ENCODE measurements at places on chromosomes 6 and 20.
A peak's percentile ranks its signal among the peaks of the same experiment; 100 is the strongest.

- DNase-seq = peak; percentile 91
These were observed 128.8 kb upstream of the PDE7B start for GRCh38 chr6:135722679-135723078.

DNA sequence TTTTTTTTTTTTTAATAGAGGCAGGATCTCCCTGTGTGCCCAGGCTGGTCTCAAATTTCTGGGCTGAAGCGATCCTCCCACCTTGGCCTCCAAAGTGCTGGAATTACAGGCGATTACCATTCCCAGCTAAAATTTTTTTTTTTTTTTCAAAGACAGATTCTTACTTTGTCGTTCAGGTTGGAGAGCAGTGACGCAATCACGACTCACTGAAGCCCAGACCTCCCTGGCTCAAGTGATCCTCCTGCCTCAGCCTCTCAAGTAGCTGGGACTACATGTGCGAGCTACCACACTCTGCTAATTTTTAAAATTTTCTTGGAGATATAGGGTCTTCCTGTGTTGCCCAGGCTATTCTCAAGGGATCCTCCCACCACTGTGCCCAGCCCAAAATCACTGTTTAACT is 58.0 kb upstream of the MYO6 start:
- peak; percentile 21 for DNase-seq

DNA sequence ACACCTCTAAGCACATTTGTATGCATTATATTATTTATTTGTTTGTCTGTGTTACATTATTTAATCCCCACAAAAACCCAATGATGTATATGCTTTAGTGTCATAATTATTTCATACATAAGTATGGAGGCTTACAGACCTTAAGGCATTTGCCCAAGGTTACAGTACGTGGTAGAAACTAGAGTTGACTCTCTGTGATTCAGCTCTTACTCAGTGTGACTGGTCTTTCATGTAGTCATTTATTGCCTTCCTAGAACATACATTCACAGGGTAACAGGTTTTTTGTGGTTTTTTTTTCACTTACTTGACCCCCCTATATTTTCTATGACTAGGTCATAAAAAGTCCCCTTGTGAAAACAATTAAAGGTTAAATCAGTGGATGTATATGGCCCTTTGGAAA is 566.8 kb downstream of the TFAP2A start:
- DNase-seq = no peak

DNA sequence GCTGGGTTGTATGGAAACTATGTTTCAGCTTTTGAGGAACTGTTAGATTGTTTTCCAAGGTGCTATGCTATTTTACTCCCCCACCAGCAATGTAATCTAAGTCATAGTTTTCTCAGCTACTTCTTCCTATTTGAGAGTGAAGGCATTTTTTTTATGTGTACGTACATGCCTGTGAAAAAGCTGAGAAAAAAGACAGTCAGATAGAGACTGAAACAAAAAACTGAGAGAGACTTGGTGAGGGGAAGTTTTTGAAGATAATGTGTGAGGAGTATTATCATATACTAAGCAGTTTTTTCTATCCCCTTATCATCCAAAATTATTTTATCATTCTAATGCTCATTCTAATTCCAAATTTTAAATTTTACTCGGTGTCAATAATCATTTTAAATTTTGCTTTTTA is 780.0 kb downstream of the BCKDHB start:
- no peak for DNase-seq

- peak; percentile 8 for DNase-seq
These were observed 41.8 kb downstream of the FARS2 start for GRCh38 chr6:5302995-5303622.

DNA sequence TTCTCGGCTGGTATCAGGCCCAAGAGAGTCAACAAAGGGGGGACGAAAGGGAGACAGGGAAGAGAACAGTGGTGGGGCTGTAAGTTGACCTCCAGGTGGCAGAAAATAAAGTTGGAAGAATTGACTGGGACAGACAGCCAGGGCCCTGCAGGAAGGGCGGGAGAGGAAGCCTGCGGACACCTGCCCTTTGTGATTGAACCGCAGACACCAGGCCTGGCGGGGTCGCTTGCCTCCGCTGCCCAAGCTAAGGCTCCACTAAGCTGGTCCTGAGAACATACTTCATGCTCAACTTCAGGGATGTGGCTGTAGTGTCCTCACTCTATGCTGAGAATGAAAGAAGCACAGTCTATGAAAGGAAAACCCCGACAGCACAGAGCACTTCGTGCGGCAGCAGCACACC is 53.8 kb downstream of the RPP40 start:
- DNase-seq = no peak

DNA sequence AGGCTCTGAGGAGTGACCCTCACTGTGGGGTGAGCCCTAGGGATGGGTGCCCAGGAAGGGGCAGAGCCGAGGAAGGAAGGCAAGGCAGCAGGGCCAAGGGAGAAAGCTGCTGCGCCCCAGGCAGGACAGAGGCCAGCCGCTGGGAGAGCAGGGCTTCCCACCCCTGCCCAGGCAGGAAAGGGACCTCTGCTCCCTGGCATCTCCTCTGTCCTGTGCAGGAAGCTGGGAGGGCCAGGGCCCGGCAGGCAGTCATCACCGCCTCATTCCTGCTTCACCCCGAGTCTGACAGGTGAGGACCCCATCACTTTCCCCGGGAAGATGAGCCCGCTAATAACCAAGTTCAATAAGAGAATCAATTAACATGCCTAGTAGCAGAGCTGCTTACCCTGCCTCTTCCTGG is 81.3 kb downstream of the EDN3 start:
- no peak for DNase-seq

DNA sequence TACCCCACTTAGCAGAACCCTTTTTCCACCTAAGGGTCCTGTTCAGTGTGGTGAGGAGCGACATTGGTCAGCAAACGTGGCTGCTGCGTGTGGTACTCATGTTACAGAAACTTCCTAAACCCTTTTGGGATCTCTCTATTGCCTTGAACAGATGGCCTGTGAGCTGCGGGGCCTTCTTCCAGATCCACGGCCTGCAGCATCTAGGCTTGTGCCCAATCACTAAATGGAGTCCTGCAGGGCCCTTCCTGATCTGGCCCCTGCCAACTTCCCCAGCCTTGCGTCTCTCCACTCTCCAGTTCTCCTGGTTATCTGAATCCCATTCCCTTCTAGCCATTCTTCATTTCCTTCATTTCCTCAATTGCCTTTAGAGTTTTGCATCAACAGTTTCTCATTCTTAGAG is 85.6 kb downstream of the PDE7B start:
- DNase-seq = no peak

GRCh38 chr20:24965065-24965919 is 16.2 kb downstream of the CST7 start:
- DNase-seq = no peak

DNA sequence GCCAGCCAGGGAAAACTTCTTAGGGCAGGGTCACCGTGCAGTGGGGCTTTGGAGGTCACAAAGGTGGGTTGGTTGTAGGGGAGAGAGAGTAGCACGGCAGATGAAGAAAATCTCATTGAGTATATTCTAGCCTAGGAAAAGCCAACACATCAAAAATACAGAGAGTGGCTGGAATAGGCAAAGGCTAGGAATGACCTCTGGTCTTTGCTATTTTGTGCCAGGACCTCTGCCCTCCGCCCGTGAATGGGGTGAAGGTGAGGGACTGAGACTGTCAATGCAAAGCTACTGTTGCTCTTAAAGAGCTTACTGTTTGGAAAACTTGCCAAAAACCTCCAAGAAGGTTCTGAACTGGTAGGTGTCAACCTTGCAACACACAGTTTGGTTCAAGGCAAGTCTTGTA is 346.7 kb downstream of the CDH26 start:
- DNase-seq = no peak

DNA sequence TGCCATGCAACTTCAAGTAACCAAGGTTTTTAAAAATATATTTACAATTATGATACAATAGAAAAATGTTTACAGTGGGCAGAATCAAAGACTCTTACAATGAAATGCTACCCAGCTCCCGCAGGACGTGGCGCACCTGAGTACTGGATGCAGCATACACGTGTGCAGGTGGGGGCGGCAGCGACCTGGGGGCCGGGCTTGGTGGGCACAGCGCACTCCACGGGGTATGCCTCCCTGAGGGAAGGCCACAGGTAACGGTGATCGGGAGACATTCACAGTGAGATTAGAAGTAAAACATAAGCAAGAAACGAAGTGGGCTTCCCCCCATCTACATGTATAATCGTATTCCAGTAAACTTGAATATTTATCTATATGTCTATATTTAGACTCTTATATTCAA is 54.2 kb downstream of the WDR27 start:
- no peak for DNase-seq

DNA sequence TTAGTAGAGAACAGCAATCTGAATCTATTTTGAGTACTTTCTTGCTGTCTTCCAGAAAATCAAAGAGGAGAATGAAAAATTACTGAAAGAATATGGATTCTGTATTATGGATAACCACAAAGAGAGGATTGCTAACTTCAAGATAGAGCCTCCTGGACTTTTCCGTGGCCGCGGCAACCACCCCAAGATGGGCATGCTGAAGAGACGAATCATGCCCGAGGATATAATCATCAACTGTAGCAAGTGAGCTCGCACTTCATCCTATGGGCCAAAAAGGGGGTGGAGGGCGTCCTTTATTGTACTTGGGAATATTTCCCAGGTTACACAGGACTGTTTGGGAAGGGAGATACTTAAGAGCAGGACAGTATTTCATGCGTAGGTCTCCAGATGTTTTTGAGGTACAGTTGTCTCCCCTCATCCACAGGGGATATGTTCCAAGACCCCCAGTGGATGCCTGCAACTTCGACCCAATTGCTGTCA is 37.3 kb upstream of the PLCG1 start:
- peak; percentile 31 for DNase-seq

DNA sequence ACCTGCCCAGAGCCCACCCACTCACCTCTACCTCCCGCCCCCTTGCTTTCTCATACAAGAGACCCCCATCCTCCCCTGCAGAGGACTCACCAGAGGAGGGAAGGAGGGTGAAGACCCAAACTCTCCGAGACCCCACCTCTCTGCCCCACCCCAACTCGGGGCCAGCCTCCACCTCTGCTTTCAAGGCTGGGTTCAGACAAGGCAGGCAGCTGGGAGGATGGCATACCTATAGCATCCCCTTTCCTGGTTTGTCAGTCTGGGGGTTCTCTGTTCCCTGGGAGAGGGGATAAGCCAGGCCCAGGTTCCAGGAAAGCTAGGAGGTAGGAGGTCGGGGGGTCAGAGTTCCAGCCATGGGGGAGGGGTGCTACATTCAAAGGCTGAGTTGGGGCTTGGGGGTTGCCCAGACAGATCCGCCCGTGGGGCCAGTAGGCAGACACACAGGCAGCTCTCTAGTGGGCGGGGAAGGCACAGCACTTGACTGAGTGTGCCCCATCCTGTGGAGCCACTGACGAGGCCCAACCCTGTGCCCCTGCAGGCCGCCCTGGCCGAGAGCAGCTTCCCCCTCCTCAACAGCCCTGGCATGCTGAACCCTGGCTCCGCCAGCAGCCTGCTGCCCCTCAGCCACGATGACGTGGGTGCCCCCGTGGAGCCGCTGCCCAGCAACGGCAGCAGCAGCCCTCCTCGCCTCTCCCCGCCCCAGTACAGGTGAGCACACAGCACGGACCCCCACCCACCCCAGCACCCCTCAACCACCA is 40.8 kb upstream of the MDFI start:
- DNase-seq = no peak

- DNase-seq = peak; percentile 10
These were observed 1.0 kb downstream of the AFDN start for GRCh38 chr6:167827583-167828324.

DNA sequence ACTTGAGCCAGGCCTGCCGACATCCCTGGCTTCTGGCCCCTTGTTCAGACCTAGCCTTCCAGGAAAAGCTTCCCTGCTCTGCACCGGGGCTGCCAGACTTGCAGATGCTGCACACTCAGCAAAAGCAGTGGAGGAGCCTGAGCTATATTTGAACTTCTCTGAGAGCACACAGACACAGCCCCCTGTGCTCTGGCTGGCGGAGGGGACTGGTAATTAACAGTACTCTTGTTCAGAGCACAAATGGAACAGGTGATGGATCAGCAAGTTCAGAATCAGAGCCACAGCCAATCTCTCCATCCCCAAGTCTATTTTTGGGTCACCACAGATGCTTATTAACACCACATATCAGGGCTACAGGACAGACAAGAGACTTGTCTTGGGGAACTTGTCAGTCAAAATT is 27.6 kb upstream of the RIMS4 start:
- DNase-seq = no peak

- DNase-seq = no peak
These were observed 328.5 kb upstream of the PRDM1 start for GRCh38 chr6:105757512-105758200.

Data from fibroblast of skin of abdomen (primary cell).